ENCODE measurements at places on chromosomes 3 and 15. TPM values are rescaled to one million over a fixed set of nuclear protein-coding genes. Genes with fewer than 3 reads are reported as not detected.

ITIH1 gene
- total RNA-seq: 4.8 TPM

ETV5 gene
- 23.4 TPM for total RNA-seq

DNA sequence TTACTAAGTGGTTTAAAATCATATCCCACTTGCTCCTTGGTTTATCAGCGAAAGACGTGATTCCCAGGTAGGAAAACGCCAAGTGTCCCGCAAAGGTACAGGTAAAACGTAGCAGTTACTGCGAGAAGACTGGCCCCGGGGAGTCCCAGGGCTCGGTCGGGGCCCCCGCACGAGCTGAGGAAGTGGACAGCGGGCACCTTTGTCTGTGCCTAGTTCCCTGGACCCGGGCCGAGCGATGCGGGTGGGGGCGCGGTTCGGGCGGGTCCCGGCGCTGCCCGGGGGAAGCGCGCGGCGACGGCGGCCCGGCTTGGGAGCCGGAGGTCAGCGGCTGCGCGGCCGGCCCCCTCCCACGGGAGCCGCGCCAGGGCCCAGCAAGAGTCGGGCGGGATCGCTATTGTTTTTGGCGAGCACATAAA, 864 bp upstream of the NEO1 start:
- no peak for DNase-seq

SERPINI2 gene
- 0.23 TPM for total RNA-seq

- DNase-seq: peak; percentile 83
Measured at GRCh38 chr3:193982258-193982659, 153.7 kb upstream of the HES1 start.

DNA sequence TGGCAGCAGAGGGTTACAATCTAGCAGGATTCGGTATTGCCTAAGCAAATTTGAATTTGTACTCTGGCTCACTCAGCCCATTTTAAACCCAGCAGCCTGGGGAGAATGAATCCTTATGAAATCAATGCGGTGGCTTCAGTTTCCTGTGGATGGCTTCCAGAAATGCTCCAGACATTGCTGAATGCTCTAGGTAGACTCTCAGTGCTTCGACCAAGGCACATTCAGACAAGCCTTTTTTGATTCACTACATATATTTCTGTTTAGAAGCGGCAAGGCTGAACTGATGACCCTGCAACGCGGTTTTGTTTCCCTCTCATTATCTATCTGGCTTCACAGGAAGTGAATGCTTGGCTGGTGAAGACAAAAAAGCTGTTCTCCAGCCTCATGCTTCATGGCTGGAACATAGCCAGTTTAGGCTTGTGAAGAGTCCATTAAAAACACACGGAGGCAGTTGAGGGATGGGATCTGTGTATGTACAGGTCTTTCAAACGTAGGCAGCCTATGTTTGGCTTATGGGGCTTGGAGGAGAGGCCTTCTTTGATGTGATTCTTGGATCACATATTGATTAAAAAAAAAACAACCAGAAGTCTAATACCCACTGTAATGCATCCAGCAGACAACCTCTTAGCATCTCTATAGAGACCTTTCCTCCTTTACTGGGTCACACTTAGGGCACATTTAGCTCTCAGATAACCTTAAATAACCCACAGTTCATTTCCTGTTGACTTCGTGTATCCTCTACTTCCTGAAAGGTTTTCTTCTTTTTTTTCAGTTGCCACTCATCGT, 400.2 kb upstream of the TBL1XR1 start:
- DNase-seq: peak; percentile 48

A4GNT gene
- total RNA-seq: not detected

CD96 gene
- total RNA-seq: 7.5 TPM

- no peak for DNase-seq
Measured at GRCh38 chr3:35946854-35947515, 307.7 kb downstream of the ARPP21 start.

- DNase-seq: no peak
Measured at GRCh38 chr15:62927836-62928235, 114.7 kb upstream of the TPM1 start.

TIGIT gene
- total RNA-seq: 0.40 TPM

DNA sequence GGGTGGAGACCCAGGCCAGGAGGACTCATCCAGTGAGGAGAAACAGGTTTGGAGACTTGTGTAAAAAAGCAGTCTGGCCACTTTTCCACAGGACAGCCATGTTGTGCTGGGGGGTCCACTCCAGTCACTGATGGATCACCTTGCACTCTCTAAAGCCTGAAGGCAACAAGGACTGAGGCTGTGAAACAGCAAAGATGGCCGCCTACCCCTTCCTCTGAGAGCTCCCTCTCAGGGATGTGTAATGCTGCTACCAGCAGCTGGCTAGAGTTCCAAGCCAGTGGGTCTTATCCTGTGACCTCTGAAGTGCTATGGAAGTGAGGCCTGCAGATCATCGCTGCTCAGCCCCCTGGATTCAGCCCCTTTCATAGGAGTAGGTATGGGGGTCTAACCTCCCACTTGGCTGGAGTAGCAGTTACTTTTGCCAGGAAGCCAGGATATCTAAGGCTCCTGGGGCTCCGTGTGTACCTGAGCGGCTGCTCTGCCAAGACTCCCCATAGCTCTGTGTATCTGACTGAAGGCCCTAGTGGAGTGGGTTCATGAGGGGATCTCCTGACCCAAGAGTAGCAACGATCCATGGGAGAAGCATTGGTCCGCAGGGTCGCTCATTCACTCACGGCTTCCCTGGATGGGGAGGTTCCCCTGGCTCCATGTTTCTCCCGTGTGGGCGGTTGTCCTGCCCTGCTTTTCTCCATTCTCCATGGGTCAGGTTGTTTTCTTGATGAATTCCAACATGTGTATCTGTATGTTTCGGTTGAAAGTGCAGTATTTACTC, 69.9 kb upstream of the TNFSF10 start:
- DNase-seq: no peak

GRCh38 chr3:150922611-150923010, 17.4 kb upstream of the MINDY4B start:
- DNase-seq: no peak

- DNase-seq: no peak
Measured at GRCh38 chr3:197730200-197730599, 6.5 kb downstream of the RUBCN start.

NCEH1 gene
- 15.1 TPM for total RNA-seq

GRCh38 chr3:4503050-4503449, 9.9 kb downstream of the ITPR1 start:
- DNase-seq: no peak

AQR gene
- 20.8 TPM for total RNA-seq

DNA sequence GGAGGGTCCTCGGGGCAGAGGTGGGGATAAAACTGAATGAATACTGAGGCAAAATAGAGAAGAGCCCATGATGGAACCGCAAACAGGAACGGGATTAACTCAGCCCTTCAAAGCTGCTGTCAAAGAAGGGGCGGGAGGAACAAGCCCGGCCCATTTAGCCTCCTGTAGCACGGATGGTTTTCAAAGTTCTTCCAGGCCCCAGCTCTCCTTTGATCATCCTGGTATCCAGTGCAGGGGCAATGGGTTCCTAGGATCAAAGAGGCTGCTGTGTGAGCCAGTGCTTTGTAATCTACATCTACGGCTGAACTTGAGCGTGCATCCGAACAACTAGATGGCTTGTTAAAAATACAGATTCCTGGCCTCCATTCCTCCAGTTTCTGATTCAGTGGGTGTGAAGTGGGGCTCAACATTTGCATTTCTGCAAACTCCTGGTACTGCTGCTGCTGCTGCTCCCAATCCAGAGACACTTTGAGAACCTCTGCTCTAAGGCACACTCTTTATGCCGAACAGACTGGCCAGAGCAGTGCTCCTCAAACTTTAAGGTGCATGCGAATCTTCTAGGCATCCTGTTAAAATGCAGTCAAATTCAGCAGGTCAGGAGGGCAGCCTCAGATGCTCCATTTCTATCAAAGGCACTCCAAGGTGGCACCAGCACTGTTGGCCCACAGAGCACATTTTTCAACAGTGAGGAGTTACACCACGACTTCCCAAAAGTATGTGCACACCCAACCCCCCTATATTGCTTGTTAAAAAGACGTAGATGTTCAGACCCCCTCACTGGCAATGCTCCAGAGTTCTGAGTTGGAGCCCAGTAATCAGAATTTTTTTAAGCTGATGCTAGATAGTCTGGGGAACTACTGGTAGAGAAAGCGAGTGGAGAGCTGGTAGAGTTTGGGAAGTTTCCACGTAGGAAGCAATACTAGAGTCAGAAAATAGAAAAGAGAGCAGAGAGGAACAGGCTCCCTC, 5.6 kb downstream of the GALNT15 start:
- no peak for DNase-seq

DNA sequence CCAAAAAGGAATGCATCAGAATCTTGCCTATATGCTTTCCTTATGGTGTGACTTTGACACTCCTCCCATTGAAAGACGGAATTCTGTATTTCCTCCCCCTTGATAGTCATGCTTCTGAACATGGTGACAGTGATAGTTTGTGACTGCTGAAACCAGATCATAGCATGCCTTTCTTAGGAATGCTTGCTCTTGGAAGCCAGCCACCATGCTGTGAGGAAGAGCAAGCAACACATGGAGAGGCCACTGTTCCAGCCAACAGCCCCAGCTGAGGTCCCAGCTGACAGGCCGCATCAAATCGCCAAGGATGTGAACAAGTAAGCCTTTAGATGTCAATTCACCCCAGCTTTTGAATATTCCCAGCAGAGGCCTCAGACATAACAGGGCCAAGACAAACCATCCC, 100.1 kb downstream of the IGF2BP2 start:
- no peak for DNase-seq

SCAANT1 gene
- total RNA-seq: not detected

DNA sequence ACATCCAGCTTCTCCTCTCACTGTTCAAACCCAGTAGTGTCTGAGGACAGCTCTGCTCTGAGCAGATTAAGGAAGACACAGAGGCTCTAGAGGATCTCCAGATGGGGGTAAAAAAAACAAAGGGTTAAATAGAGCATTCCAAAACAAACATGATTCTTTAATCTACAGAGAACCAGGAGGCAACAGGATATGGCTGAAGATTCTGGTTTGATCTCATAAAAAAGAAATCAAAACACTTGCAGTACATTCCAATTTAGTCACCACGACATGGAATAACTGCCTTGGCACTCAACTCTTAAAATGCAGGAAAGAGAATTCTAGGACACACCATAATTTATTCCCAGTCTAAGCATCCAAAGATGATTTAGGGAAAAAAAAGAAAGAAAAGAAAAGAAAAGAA, 32.0 kb downstream of the TM4SF4 start:
- DNase-seq: no peak

TNNC1 gene
- total RNA-seq: 0.81 TPM

GRCh38 chr15:85485956-85486567, 105.7 kb downstream of the AKAP13 start:
- peak; percentile 82 for DNase-seq

DNA sequence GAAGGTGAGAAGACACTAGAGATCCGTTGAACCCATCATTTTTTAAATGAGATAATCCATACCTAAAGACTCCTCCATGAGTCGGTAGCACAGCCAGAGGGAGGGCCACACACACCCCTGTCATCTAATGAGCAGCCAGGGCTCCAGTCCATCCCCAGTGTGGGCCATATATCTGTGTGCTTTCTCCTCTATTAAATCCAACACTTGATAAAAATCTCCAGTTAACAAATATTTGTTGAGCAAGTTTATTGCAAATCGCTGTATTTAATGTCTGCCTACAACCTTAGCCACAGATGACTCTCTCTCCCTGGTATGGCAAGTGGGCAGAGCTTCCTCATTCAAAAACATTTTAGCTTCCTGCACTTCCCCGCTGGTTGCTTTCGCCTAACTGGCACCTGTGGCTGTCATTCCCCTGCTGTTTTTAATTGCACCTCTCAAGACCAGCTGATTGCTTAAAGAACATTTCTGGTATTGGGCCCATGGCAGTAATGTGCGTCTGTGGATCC, 82.8 kb downstream of the SMAD3 start:
- no peak for DNase-seq

TRPM1 gene
- not detected for total RNA-seq

RTP3 gene
- total RNA-seq: not detected

- DNase-seq: no peak
Measured at GRCh38 chr3:131847966-131848510, 186.8 kb downstream of the CPNE4 start.

DLEC1 gene
- 4.7 TPM for total RNA-seq

- no peak for DNase-seq
Measured at GRCh38 chr15:72585476-72586058, 68.9 kb upstream of the GOLGA6B start.

CYP1A2 gene
- total RNA-seq: 0.14 TPM

GRCh38 chr15:36291501-36291900, 287.9 kb upstream of the CDIN1 start:
- no peak for DNase-seq

GRCh38 chr3:169939320-169939719, 27.3 kb upstream of the SEC62 start:
- no peak for DNase-seq

DNA sequence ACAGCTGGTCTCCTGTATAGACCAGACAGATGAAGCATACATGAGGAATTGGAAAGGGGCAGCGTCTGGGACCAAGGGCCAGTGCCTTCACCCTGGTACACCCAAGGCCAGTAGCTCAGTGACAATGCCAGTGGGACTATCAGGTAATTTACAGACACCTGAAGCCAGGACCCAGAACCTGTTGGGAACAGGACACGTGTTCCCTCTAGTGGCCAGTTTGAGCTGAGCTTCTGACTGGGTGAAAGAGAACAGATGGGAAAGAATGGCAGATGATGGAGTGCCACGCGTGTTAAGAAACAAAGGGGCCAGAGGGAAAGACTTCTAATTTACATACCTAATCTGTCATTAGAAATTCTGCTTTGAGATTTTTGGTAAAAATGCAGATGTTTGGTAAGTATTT, 5.1 kb upstream of the SLC25A38 start:
- DNase-seq: peak; percentile 69

GRCh38 chr3:168476360-168476980, 380.7 kb upstream of the GOLIM4 start:
- no peak for DNase-seq

TUSC7 gene
- total RNA-seq: not detected

STARD5 gene
- 6.7 TPM for total RNA-seq

GRCh38 chr3:30539206-30539605, 67.2 kb upstream of the TGFBR2 start:
- no peak for DNase-seq

DNA sequence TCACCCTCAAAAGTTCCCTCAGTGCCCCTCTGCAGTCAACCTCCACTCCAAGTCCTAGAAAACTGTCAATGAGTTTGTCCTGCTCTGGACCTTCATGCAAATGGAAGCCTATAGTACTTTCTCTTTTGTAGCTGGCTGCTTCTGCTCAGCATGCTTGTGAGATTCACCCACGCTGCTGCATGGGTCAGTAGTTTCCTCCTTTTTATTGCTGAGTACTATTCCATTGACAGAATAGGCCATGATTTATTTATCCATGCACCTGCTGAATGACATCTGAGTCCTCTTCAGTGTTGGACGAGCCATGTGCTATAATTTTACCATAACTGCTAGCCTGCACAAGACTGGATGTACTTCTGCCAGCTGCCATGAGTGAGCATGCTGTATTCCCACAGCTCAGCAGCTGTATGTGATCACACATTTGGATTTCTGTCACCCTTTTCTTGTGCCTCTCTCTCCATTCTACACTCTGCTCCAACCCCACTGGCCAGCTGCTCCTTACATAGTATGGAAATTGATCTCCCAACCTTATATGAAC, 26.3 kb downstream of the CDCP1 start:
- DNase-seq: no peak

DNA sequence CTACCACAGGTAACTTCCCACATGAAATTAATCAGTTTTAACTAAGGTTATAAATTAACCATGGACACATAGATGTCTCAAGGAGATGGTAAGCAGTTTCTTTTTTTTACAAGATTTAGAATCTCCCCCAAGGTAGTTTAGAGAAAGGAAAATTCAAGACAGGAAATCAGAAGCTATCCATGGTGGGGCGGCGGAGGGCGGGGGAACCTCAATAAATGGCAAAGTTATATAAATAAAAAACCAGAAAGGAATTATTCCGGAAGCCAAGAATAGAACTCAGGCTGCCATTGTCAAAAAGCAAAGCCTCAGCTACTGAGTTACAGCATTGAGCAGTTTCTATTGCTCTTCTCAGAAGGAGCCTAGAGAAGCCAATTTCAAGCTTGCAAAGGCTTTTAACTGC, 172.1 kb upstream of the SMAD3 start:
- no peak for DNase-seq

All from mucosa of gallbladder (tissue), 1 donor.